ENCODE measurements at places on chromosomes 1 and 21.

- peak; percentile 76 for DNase-seq
These were observed 9.0 kb downstream of the IGSF9 start for GRCh38 chr1:159936273-159936904.

GRCh38 chr1:226164154-226164553 lies 22.4 kb downstream of the ACBD3 start:
- no peak for DNase-seq

GRCh38 chr1:21322681-21323016 lies 32.4 kb upstream of the ECE1 start:
- DNase-seq = no peak

- no peak for DNase-seq
These were observed 385.1 kb downstream of the LTN1 start for GRCh38 chr21:28607545-28607944.

GRCh38 chr1:74763807-74764206 lies 30.9 kb downstream of the TYW3 start:
- DNase-seq = no peak

DNA sequence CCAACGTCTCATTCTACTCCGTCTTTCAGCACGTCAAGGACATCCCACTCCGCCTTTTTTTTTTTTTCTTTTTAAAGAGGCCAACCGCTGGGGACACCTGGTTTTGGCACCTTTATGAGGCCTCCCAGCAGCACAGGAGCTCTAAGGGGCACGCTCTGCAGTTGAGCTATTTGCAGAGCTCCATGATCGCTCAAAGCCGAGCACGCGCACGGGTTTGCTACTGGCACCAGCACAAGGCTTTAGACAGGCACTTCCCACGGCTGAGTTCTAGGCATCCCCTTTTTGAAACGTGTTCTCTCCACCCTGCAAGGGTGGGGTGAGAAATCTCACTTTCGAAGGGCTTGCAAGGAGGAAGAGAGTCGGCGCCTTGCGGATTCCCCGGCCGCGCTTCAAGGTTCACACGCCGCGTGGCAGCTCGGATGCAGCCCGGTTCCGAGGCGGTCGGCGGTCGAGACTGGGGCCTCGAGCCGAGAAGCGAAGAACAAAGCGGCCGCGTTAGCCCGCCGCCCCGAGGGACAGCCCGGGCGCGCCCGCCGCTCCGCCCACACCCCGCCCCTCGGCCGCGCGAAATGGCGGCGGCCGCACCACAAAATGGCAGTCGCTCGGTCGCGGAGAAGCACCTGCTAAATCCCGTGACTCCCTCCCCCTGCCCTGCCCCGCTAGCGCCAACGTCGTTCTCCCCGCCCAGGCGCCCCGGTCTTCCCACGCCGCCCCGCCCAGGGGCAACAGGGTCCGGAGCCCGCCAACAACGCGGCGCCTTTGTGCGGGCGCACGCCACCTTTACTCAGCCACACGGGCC lies 12.9 kb upstream of the SPEN start:
- peak; percentile 79 for DNase-seq

DNA sequence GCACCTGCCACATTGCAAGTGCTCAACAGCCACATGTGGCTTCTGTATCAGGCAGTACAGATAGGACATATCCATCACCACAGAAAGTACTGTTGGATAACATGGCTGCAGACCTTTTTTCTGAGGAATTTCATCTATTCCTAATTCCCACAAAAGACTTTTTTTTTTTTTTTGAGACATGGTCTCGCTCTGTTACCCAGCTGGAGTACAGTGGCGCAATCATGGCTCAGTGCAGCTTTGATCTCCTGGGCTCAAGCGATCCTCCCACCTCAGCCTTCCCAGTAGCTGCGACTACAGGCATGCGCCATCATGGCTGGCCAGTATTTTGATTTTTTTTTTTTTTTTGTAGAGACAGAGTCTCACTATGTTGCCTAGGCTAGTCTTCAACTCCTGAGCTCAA lies 33.3 kb downstream of the YARS1 start:
- no peak for DNase-seq

DNA sequence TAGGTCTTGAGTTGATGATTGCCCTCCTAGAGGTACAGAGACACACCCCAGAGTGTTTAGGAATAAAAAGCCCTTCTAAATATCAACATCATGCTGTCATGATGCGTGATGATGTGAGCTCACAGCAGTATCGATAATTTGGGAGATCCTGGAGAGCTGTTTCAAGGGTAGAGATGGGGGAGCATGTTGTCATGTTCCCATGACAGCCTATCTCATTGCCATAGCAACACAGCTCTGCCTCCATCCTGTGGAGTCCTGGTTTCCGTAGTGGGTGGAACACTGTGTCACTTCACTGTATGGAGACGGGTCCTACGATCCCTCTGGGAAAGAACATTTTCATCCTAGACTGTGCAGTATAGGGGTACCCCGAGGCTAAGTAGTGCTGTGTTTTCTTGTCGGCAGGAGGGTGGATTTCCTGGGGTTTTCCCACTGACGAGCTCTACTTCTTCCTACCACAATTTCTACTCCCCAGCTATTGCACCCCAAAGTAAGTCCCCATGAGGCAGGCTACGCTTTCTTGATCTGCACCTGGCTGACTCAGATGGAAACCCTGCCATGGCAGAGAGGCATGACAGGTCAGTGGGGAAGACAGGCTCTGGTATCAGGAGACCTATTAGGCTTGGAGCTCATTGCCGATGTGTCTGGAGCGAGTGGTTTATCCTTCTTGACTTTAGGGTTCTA lies 7.2 kb downstream of the KISS1 start:
- no peak for DNase-seq

- no peak for DNase-seq
These were observed 104.8 kb downstream of the RERE start for GRCh38 chr1:8712413-8713231.

- DNase-seq = no peak
These were observed 61.5 kb downstream of the RUNX1 start for GRCh38 chr21:34987501-34988072.

GRCh38 chr1:22694172-22694571 lies 16.5 kb upstream of the EPHB2 start:
- no peak for DNase-seq

DNA sequence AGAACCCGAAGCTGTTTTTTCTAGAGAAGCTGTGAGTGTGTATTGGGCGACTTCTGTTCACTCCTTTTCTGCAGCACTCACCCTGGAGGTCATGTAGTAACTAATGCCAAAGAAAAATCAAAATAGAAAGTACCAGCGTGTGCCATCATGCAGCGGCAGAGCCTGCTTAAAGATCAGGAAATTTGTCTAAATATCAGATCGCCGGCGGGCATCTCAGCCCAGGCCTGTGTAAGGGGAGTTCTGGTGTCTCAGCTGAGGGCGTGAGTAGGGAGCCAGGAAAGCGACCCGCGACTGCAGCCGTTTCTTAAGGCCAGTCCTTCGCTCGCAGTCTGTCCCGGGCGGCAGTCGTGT lies 768 bp downstream of the EDARADD start:
- DNase-seq = no peak

DNA sequence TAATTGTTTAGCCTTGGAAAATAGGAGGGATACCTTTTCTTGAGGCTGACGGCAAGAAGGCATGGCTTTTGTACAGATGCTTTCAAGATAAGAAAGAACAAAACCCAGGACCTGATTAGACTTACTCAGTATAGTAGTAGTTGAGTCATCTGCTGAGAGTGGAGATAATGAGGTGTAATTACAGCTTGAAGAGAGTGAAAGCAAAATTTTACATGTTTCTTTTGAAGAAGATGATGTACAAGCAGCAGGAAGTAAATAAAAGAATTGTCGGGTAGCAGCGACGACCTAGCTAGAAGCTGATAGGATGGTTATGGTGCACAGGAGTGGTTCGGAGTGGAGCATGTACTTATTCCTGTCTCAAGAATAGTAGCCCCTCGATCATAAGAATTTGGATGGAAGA lies 6.6 kb downstream of the ANGPTL1 start:
- no peak for DNase-seq
